ENCODE measurements at places on chromosomes 6 and 20. TPM values are rescaled to one million over a fixed set of nuclear protein-coding genes. Genes with fewer than 3 reads are reported as not detected.

GRCh38 chr6:34633785-34634184 is 62.8 kb downstream of the ILRUN start:
- H3K27ac ChIP-seq, result no peak overlapping the region
- peaks cover 12% of the 10 kb centered on the region for H3K36me3 ChIP-seq
- no peak for DNase-seq
- H3K4me3 ChIP-seq, result no peak overlapping the region
- H3K4me1 ChIP-seq, result peaks cover 12% of the 10 kb centered on the region
- no peaks in the 10 kb centered on the region for H3K27me3 ChIP-seq

DNA sequence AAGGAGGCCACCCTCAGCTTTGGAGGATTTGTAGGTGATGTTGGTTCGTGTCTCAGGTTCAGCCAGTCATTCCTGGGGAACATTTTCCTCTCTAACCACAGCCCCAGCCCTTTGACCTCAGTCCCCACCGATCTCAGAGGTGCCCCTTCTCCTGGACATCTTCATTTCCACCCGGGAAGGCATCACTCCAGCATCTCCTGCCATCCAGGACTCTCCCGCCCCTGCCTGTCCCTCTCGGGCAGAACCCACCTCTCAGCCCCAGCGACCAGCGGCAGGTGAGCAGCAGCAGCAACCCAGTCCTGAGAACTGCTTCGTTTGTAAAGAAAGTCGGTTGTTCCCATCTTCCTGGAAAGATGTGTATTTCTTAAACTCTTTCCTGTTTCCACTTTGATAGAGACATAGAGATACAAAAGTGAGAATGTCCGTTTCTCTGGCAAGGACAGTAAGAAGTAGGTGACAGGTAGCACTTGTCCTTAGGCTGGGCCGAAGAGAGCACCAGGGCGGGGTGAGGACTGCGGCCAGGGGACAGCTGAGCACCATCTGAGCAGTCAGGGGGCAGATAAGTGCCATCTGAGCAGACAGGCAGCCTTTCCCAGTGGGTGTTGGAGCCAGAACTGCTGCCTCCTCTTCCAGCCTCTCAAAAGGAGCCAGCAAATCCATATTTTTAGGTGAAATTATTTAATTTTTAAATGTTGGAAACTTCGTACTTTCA is 142.2 kb downstream of the CDH4 start:
- H3K27ac ChIP-seq, result no peak overlapping the region
- no peaks in the 10 kb centered on the region for H3K36me3 ChIP-seq
- H3K27me3 ChIP-seq, result no peaks in the 10 kb centered on the region
- H3K4me1 ChIP-seq, result no peaks in the 10 kb centered on the region
- H3K4me3 ChIP-seq, result no peak overlapping the region
- DNase-seq, result no peak

- H3K27me3 ChIP-seq, result no peaks in the 10 kb centered on the region
- H3K4me1 ChIP-seq, result no peaks in the 10 kb centered on the region
- H3K36me3 ChIP-seq, result no peaks in the 10 kb centered on the region
- DNase-seq, result peak; percentile 72
- no peak within 1 kb of the TSS for H3K27ac ChIP-seq
These were observed at the start of gene KIF16B for GRCh38 chr20:16573001-16573965. TSS of gene KIF16B (minus strand) at chr20:16573448. CDS start at chr20:16573275, 173 bp downstream.

The MRAP2 gene
- total RNA-seq, result not detected

- no peak for DNase-seq
- H3K27ac ChIP-seq, result no peak overlapping the region
- H3K27me3 ChIP-seq, result no peaks in the 10 kb centered on the region
- no peaks in the 10 kb centered on the region for H3K36me3 ChIP-seq
- no peaks in the 10 kb centered on the region for H3K4me1 ChIP-seq
- H3K4me3 ChIP-seq, result no peak overlapping the region
These were observed 53.4 kb downstream of the AKAP12 start for GRCh38 chr6:151292974-151293687.

GRCh38 chr6:79101164-79101563 is 23.1 kb upstream of the PHIP start:
- H3K27ac ChIP-seq, result no peak overlapping the region
- H3K4me1 ChIP-seq, result no peaks in the 10 kb centered on the region
- no peak overlapping the region for H3K4me3 ChIP-seq
- H3K36me3 ChIP-seq, result no peaks in the 10 kb centered on the region
- no peak for DNase-seq
- no peaks in the 10 kb centered on the region for H3K27me3 ChIP-seq

DNA sequence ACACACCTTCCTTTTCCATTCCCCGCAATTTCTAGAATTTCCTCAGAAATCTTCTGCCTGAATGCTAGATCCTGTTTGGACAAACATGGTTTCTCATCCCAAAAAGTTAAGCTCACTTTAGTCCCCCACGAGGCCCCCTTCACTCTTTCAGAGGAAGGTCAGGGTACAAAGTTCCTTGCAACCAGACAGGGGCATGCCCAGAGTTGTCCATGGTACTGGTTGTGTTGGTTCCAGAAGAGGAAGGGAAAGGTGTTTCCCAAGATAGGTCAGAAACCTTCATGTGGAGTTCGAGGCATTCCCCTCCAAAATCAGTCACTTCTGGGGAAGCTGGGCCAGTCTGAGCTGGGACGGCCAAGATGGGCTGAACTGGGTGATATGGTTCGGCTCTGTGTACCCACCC is 167.6 kb upstream of the MAFB start:
- H3K27me3 ChIP-seq, result no peaks in the 10 kb centered on the region
- no peak for DNase-seq
- no peak overlapping the region for H3K27ac ChIP-seq
- no peaks in the 10 kb centered on the region for H3K36me3 ChIP-seq
- no peak overlapping the region for H3K4me3 ChIP-seq

DNA sequence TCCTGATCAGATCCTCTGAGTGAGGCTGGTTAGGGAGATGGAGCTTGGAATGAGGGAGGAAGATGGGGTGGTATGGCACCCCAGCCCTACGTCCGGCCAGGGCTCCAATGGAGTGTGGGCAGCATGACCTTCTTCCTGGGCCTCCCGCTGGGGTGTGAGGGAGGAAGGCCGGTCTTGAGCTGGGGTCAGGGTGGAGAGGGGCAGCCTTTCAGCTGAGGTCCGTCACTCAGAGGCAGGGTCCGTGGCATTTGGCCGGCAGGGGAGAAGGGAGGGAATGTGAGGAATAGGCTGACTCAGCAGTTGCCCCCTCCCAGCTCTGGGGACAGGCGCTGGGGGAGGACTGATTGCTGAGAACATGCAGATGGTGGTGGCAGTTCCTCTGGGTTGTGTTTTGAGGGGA is 25.5 kb upstream of the VEGFA start:
- no peak for DNase-seq
- no peak overlapping the region for H3K27ac ChIP-seq
- no peaks in the 10 kb centered on the region for H3K4me1 ChIP-seq
- H3K36me3 ChIP-seq, result no peaks in the 10 kb centered on the region

DNA sequence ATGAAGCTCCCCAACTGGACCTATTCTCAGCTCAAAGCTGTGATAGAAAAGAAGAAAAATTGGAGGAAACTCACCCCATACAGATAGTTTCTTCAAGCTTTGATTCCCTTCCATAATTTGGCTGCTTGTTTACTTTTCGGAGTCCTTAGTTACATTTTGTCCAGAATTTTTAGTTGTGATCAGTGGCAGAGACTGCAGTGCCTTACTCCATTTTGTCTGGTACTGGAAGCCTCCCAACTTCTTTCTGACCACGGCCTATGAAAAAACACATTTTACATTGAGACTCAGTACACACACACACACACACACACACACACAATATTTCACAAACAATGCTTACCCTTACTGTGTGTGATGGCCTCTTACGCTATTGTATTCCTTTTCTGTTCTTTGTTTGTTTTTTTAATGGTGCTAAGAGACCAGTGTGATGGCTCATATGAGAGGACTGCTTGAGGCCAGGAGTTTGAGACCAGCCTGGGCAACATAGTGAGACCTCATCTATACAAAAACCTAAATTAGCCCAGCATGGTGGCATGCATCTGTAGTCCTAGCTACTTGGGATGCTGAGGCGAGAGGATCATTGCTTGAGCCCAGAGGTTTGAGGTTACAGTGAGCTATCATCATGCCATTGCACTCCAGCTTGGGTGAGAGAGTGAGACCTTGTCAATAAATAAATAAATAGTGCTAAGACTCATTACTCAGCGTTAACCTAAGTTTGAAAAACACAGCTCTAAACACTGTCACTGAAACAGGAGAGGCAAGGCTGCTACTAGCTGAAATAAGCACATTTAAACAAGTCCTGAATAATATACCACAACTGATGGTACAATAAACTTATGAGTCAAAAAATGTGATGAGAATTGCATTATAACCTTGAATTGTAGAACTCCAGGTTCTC is 13.8 kb upstream of the RNF8 start:
- peak overlapping the region; percentile 35 for H3K27ac ChIP-seq
- no peak overlapping the region for H3K4me3 ChIP-seq
- peaks cover 16% of the 10 kb centered on the region for H3K4me1 ChIP-seq

The RBBP8NL gene
- not detected for total RNA-seq

DNA sequence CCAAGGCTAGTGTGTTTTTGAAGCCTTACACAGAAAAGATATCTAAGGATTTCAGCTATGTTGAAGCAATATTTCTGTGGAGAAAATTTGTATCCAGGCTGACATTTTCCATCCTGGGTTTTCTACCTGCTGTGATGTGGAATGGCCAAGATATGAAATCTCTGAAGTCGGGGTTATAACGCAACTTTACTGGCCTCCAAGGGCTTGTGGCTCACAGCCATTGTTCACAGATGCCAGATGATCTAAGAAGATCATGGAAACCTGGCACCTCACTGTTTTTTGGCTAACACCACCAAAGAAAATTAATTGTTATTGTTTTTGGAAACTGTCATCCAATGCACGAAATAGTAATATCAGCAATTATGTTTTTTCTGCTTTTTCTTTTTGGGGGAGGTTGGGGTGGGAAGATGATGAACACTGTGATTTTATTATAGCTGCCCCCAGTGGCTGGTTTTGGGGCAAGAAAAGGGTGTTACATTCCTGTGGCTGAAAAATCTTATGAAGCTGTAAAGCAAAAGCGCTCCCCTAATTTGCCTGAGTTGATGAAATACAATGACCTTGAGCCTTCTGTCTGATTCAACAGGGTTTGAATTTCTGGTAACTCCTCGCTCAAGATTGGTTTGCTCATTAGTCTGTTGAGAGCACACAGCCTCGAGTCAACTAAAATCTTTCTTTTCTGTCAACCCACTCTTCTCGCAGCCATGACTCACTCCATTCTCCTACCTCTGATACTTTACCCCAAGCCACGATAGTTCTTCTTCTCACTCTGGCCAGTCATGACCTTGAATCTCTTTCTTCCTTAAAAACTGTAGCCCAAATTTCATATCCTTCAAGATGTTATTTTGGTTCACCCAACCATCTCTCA is 236.7 kb downstream of the PAX1 start:
- no peak for DNase-seq
- no peaks in the 10 kb centered on the region for H3K36me3 ChIP-seq
- no peaks in the 10 kb centered on the region for H3K27me3 ChIP-seq

The HNF4A gene
- not detected for total RNA-seq

GRCh38 chr6:89612121-89612520 is 26.4 kb downstream of the LYRM2 start:
- no peak overlapping the region for H3K27ac ChIP-seq
- no peaks in the 10 kb centered on the region for H3K27me3 ChIP-seq
- no peak overlapping the region for H3K4me3 ChIP-seq

The SNX9 gene
- 27.4 TPM for total RNA-seq

The GPX6 gene
- not detected for total RNA-seq

DNA sequence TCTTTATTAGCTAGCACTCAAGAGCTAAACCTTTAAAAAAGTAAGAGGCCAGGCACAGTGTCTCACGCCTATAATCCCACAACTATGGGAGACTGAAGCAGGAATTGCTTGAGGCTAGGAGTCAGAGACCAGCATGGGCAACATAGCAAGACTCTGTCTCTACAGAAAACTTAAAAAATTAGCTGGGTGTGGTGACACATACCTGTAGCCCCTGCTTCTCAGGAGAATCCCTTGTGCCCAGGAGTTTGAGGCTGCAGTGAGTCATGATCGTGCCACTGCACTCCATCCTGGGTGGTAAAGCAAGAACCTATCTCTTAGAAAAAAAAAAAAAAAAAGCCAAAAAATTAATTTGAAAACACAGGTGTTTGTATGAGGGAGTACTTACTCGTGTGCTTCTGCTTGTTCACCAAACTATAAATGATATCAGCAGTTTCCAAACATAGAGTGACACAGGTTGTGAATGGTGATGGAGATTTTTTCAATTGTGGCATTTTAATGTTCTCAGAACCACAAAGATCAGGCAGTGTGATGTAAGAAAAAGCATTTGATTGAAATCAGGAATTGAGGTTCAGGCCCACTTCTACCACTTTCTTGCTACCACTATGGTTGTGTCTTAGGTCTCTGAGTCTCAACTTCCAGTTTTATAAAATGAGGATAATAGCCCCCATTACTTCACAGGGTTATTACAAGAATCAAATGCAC is 104.9 kb downstream of the FOXO3 start:
- no peak for DNase-seq
- no peaks in the 10 kb centered on the region for H3K4me1 ChIP-seq
- no peak overlapping the region for H3K4me3 ChIP-seq
- no peaks in the 10 kb centered on the region for H3K27me3 ChIP-seq

GRCh38 chr20:24118034-24118433 is 129.5 kb upstream of the GGTLC1 start:
- H3K4me3 ChIP-seq, result no peak overlapping the region
- H3K4me1 ChIP-seq, result peaks cover 32% of the 10 kb centered on the region
- H3K27me3 ChIP-seq, result no peaks in the 10 kb centered on the region
- peak overlapping the region; percentile 25 for H3K27ac ChIP-seq

DNA sequence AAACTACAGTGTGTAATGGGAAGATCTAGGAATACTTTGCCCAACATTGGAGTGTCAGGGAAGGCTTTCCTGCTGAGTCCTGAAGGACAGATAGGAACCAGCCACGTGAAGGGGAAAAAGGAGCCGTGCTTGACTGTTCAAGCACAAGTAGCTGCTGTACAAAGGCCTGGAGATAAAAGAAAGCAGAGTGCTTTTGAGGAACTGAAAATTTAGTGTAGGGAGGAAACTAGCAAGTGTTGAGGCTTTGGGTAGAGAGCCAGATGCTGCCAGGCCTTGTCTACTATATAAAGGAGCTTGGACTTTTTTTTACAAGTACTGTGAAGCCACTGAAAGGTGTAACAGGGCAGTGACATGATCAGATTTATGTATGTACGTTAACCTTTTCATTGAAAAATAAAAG is 39.0 kb downstream of the DSE start:
- peaks cover 44% of the 10 kb centered on the region for H3K4me1 ChIP-seq
- no peak for DNase-seq
- no peak overlapping the region for H3K27ac ChIP-seq
- H3K36me3 ChIP-seq, result no peaks in the 10 kb centered on the region

DNA sequence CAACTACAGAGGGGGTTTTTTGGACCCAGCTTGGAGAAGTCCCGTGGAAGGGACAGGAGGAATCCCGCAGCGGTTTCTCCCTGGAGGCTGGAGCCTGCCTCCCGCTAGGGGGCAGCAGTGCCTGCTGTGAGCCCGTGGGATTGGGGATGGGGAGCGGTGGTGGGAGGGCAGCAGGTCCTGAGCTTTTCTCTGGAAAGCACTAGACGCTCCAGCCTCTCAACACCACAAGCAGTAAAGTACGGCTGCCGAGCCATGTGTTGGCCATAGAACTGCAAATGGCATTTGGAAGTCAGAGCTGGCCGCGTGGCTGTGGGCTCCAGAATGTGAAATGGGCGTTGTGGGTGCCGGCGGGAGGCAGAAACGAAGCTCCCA is 47.8 kb downstream of the GMPR start:
- H3K4me3 ChIP-seq, result no peak overlapping the region
- H3K27ac ChIP-seq, result no peak overlapping the region
- DNase-seq, result no peak
- no peaks in the 10 kb centered on the region for H3K36me3 ChIP-seq
